WTC11 (cell line): ENCODE measurements at places on chromosomes 5 and 9.

DNA sequence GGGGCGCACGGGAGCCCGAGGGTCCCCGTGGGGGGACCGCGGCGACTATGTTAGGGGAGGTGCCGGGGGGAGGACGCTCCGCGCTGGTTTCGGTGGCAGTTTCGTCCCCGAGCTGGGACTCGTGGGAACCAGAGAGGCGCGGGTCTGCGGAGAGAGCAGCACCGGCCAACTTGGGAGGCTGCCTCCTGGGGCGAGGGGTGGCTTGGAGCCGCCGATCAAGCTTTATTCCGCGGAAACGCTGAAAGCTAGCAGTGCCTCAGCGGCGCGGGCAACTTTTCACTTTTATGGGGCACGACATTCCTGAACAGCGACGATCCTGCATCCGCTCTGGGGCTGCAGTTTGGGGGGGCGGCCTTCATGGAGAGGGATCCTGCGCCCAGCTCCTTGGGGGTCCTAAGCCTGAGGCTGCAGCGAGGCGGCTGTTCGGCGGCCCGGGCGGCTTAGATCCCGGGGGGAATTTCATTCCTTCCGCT is 369 bp downstream of the OCLN start:
- DNase-seq: peak; percentile 69

GRCh38 chr5:101393795-101394450 is 490.8 kb upstream of the ST8SIA4 start:
- DNase-seq: no peak

- no peak for DNase-seq
Observed at GRCh38 chr9:83313781-83314180, 224.4 kb downstream of the FRMD3 start.

GRCh38 chr5:132293992-132294727 is at the start of gene SLC22A4:
Gene SLC22A4, plus strand, starts transcription at chr5:132294394. Its CDS starts 223 bp downstream, at chr5:132294617.
- DNase-seq: peak; percentile 89

DNA sequence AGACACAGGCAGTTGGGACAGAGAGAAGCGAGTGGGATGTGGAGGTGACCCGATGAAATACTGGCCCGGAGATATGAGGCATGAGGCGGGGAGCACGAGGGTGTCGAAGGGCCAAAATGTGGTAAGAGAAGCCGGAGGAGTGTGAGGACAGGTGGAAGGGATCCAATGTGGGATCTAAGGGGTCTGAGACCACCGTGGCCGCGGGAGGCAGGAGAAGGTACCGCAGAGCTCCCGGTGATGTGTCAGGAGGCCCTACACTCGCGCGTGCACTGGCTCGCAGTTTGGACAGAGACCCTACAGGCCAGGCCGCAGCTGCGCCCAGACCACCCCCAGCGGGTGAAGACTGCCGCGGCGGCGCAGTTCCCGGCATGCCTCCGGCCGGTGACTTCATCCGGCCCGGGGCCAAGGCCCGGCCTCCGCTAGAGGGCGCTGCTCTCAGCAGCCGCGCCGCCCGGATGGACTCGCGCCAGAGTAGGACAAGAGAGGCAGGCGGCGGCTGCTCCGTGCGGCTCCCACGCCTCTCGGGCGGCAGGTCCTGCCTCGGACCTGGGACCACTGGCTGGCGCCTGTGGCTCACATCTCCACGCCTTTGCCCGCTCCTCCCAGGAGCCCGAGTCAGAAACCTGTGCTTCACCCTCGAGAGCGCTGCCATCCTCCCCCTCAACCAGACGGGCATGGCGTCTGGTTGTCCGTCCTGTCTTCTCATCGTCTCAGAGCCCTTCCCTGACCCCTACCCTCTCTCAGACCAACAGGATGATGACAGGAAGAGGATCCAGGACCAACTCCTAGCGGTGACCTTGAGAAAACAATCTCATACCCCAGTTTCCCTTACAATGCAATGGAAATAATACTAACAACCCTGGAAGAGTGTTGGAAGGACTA is 35.4 kb upstream of the STING1 start:
- DNase-seq: peak; percentile 95

GRCh38 chr9:16180546-16180945 is 627.7 kb downstream of the CCDC171 start:
- DNase-seq: no peak

- no peak for DNase-seq
Observed at GRCh38 chr9:119302988-119303698, 66.1 kb downstream of the BRINP1 start.

GRCh38 chr9:123389698-123390097 is 33.7 kb downstream of the CRB2 start:
- DNase-seq: no peak

DNA sequence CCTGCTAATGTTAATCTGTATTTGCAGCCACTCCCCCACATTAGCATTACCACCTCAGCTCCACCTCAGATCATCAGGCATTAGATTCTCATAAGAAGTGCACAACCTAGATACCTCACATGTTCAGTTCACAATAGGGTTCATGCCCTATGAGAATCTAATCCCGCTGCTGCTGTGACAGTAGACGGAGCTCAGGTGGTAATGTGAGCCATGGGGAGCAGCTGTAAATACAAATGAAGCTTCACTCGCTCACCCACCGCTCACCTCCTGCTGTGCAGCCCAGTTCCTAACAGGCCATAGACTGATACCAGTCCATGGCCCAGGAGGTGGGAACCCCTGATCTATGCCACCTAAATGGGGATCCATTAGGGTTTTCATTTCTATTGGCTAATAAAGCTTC is 6.1 kb upstream of the HNRNPA0 start:
- no peak for DNase-seq
